ENCODE measurements at places on chromosomes 16 and 17.

DNA sequence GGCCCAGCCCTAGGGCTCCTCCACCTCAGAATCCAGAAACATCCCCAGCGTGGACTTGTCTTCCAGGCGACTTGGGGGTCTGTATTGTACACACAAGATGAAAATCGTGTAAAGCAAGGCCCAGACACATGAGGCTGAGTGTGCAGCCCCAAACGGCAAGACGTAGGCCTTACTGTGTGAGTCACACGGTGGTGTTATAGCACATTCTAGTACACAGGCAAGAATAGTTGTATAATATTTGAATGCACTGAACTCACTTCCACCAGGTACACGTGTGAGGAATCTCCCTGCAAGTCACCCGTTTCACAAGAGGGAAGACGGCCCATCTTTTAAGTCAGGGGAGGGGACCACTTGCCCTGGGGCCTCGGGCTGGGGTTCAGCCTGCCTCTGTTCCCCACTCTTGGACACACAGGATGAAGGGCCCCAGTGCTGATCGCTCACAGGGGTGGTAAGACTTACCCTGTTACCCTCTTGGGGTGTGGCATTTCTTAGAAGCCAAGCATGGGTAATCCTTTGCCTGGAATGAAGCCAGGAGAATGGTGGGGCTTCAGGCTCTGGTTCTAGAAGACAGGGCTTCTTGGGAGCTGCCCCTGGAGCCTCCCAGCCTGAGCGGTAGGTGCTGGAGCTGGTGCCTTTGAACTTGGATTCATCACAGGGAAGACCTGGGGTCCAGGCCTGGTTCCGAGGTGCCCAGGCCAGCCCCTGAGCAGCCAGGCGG, 71.3 kb downstream of the SREBF1 start:
- DNase-seq, result peak; percentile 62

DNA sequence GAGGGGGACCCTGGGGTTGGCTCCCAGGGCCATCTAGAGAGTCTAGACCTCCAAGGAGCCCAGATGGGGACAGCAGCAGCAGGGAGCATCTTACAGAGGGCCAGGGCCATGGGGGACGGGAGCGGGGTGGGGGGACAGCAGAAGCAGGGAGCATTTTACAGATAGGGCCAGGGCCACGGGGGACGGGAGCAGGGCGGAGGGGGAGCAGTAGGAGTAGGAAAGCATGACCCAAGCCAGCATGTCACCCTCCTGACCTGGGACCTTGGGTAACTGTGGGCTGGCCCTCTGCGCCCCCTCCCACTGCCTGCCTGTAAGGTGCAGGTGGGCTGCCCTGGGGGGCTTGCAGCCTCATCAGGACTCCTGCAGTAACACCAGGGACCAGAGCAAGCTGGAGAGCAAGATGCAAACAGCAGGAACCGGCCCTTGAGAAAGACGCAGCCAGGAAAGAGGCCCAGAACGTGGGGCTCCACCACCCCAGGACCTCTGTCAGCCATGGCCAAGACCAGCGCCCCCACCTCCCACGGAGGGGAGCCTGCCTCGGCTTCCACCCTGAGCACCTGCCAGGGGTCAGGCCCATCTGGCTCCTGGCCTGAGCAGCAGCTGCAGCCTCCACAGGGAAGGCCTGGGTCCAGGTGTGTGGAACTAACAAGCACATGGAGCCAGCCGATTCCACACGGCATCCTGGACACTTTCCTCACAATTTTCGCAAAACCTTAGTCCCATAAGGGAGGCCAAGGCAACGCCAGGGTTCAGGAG, 2.4 kb downstream of the ZNF598 start:
- no peak for DNase-seq

DNA sequence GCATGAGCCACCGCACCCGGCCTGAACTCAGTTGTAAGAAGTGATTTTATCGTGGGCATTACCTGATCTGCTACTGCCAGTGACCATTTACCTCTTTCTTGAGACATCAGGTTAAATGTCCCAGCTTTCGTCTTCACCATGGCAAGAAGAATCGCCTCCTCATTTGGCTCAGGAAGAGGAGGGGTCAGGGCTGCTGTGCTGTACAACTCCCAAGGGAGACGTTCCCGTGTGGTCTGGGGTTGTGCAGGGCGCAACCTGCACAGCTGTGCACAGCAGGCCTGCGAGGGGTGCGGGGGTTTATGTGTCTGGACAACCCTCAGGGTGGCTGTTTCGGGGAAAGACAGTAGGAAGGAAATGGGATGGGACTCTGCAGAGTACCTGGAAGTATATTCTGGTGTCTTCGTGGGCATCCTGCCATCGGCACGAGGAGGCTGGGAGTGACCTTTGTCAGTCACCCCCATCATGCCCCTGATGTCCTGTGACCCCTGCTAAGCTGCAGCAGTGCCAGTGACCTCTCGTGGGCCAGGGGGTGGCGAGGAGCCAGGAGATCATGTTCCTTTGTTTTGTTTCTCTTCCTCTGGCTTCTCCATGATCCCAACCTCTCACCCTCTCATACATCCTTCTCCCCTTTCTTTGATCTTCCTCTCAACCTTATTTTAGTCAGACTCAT, 27.3 kb downstream of the CIBAR2 start:
- DNase-seq, result no peak

DNA sequence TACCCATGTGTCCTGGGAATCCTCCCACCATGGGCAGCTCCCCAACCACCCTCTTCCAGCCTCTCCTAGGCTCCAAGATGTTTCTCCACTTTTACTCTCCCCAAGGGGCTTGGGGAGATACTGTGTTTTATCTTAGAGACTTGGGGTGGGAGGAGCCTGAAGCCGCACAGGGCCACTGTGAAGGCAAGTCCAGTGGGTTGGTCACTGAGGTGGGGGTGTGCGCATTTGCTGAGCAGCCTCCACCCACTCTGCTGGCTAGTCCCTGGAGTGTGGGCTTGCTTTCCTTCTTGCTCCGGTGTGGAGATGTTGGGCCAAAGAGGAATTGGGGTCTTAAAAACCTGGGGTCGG, 4.1 kb upstream of the CLDN9 start:
- no peak for DNase-seq

GRCh38 chr17:80660527-80661198, 116.0 kb downstream of the RPTOR start:
- no peak for DNase-seq

Data from IMR-90 (cell line).